ENCODE measurements at places on chromosomes 2 and 18.

DNA sequence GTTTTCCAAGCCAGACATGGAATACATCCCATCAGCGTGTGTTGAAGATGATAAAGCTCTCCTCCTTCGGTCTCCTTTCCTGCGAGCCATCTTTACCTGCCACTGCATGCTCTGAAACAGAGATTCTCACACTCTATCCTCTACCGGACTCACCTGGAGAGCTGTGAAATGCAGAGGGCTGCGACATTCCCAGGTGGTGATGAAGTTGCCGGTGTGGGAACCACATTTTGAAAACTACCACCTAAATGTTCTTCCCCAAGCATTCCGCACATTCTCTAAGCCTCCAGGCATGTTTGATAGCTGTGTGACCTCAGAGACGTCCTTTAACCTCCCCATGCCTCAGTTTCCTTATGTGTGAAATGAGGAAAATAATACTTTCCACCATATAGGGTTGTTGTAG is 226.2 kb upstream of the RAB6C start:
- no peak for DNase-seq

- DNase-seq = no peak
Observed at GRCh38 chr2:81389203-81389602, 1084.7 kb upstream of the LRRTM1 start.

DNA sequence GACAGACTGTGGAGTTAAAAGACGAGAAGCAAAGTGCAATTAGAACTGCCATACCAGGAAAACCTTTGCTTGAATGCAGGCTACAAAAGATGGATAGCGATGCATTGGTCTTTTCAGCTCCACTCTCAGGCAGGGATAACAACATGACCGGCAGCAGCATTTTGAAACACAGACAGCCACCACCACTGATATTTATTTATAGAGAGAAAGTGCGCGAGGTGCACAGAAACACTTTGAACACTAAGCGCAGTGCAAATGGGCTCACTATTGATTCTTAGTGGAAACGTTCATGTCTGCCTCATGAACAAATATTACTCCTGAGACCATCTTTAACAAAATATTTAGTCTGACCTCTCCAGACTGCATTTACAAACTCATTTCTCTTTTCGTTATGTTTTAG is 32.9 kb downstream of the CAVIN2 start:
- no peak for DNase-seq

- DNase-seq = no peak
Observed at GRCh38 chr2:8462899-8463648, 218.8 kb upstream of the ID2 start.

DNA sequence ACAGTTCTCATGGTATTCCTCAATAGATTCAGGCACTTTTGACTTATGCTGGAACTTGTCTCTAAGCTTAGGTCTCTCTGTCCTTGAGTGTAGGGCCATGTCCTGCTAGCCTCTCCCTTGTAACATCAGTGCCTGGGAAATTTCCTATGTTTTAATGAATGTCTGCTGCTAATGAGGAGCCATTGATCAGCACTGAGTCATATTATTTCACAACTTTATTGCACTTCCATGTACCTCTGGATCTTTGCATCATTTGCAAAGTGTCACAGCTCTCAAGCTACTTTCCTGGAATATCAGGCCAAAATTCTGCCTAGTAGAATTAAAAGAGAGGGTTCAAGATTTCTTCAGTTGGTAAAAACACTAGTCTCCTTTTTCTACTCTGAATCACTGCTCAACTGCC is 102.5 kb downstream of the GAREM1 start:
- DNase-seq = no peak

DNA sequence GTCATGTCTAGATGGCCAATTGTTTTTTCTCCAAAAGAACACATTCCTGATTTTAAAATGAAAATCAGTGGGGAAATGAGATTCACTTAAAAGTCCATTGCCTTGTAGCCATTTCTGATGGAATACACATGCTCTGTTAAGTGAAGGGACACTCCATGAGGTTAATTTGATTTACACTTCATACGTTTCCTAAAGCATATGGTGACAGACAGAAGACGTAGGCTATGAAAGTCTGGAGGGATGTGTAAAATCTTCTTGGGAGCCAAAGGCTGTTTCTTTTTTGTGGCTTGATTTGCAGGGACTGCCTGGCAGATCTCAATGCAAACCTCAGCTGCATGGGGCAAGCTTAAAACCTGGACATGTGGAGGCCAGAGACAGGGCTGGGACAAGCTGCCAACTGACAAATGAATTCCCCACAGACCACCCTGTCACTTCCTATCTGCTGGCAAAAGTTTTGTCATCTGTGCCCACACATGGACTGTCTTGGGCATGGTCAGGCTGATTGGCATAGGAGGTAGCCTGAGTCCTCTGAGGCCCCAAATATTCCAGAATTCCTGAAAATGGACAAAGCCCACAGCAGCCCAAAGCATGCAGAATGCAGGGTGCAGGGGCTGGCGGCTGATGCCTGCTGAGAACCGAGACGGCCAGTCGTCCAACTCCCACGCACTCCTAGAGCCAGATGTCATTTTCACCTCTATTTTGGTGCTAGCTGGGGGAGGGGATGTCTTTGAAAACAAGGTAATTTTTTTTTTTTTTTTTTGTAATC is 73.9 kb downstream of the SDC1 start:
- DNase-seq = no peak

DNA sequence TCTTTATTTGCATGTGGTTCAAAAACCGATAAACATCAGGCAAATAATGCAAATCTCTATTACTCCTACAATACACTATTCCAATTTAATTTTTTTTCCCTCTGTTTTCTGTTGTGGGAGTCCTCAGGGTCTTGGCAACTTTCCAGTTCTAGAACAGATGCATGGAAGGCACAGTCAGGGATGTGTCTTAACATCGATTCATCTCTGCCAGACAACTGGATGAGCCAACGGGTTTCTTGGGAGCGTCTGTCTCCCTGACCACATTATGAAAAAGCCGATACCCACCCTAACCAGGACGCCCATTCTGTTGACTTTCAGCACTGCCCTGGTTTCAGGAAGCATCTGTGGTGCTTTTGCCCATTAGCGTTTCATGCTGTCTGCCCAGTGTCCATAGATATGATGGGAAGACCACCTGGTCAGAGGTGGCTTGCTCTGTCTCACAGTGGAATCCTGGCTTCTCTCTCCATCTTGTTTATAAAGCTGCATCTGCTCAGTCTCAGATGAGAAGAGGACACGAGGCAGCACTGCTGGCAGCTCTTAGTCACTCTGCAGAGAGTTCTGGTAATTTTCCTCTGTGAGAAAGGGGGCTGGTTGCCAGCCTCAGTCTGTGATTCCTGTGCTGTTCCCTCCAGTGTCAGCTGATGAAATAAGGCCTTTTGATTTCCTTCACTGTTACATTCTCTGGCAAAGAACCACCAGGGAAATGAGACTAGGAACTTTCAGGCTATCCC is 57.9 kb upstream of the KCNE4 start:
- no peak for DNase-seq

DNA sequence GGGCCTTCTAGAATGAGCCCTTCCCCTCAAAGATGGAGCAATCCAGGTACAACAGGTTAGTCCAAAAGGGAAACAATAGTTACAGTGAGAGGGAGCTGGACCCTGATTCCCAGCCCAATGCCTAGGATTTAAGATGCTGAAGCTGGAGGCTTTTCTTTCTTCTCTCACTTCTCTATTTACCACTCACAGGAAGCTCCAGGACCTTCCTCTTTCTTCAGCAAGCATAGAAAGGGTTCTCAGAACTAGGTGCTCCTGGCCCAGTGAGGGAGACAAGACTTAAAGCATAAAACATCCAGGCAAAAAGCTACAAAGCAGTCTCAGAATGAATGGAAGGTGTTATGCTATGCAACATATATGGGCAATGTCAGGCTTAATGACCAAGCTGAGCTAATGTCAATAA is 279.0 kb downstream of the SRBD1 start:
- DNase-seq = no peak

- no peak for DNase-seq
Observed at GRCh38 chr2:103287746-103288145, 525.9 kb downstream of the TMEM182 start.

DNA sequence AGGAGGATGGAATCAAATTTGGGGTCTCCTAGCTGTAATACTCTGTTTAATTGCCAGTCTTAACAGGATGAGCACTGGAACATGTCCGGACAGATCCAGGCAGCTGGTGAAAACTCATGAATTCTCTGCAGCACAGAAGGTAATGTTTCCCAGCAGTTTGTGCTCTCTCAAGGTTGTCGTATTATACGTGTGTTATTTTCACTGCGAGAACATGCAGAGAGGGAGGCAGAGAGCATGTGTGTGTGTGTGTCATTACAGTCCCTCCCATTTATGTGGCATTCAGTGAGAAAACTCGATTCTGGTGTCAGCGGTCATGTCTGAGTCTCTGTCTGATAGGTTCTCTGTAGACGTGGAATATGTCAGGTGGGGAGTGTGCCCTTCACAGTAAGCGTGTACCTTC is 150.2 kb upstream of the POU3F3 start:
- DNase-seq = no peak

GRCh38 chr2:189592353-189592984 is 11.9 kb upstream of the SLC40A1 start:
- DNase-seq = no peak

DNA sequence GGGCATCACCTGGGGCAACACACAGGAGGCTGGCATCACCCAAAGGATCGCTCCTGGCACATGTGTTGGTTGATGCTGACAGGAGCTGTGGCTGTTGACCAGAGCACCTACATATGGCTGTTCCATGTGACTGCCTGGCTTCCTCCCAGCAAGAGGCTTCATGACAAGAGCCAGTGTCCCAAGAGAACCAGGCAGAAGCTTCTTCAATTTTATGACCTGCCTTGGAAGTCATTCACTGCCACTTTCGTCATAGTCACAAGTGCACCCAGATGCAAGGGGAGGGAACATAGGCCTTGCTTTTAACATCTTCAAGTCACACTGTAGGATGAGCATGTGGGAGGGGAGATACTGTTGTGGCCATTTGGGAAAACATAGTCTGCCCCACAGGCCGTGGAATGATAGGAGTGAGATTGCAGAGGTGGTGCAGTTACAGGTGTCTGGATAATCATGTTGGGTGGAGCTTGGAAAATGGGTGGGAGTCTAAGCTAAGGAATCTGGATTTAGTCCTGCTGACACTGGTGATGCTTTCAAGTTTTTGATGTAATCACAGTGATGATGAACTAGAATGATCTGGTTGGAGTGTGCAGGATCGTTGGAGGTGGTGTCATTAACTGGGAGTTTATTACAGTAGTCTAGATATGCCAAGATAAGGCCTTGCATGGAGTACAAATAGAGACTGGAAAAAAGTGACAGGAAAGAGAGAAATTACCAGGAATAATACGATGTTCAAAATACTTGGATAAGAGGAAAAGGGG is 107.0 kb downstream of the RAPGEF4 start:
- no peak for DNase-seq

DNA sequence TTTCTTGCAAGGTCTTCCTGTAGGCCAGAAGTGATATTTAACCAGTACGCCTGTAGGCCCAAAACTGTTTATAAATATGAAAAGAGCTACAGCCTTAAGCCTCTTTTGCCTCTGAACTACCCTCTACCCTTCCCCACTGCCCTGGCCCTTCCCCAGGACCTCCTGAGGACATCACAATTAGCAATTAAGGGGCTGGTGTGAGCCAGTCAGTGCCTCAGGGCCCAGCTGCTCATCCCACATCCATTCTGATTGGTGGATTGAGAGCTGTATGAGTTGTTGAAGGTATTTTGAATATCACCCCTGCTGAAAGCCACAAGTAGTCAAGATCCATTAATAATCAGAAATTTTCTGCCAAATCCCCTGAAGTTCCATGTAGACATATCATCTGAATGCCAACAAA is 126.3 kb upstream of the TACR1 start:
- DNase-seq = no peak

DNA sequence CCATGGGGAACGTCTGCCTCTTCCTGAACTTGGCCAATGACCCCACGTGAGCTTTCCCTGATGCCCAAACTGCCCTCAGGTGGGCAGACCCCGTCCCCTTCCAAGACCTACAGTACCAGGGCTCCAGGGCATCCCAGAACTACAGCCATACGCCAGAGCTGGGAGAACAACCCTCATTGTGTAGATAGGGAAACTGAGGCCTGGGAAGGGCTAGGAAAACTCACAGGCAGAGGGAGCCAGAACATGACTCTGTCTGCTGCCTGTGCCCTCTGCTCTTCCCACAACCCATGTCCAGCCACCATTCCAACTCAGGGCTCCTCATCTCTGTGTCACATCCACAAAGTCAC is 16.8 kb upstream of the ANKRD53 start:
- DNase-seq = no peak

- peak; percentile 31 for DNase-seq
Observed at GRCh38 chr2:177289824-177290628, 25.5 kb upstream of the NFE2L2 start.

GRCh38 chr2:165898381-165898780 is 55.2 kb downstream of the TTC21B start:
- no peak for DNase-seq

DNA sequence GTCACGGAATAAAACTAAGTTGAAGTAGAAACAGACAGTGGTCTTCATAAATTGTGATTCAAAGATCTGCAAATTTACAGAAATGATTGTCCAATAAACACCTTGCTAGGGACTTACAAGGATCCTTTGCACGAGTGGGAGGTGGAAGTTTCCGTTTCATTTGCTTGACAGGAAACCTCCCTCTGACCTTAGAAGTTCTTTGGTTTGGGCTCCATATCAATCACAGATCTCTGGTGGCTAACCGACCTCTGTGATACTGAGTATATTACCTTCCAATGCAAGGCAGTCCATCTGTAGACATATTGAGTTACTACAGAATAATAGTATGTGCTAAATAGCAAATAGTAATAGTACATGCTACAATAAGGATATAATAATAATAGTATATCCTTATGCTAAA is 33.7 kb upstream of the RNF152 start:
- no peak for DNase-seq

DNA sequence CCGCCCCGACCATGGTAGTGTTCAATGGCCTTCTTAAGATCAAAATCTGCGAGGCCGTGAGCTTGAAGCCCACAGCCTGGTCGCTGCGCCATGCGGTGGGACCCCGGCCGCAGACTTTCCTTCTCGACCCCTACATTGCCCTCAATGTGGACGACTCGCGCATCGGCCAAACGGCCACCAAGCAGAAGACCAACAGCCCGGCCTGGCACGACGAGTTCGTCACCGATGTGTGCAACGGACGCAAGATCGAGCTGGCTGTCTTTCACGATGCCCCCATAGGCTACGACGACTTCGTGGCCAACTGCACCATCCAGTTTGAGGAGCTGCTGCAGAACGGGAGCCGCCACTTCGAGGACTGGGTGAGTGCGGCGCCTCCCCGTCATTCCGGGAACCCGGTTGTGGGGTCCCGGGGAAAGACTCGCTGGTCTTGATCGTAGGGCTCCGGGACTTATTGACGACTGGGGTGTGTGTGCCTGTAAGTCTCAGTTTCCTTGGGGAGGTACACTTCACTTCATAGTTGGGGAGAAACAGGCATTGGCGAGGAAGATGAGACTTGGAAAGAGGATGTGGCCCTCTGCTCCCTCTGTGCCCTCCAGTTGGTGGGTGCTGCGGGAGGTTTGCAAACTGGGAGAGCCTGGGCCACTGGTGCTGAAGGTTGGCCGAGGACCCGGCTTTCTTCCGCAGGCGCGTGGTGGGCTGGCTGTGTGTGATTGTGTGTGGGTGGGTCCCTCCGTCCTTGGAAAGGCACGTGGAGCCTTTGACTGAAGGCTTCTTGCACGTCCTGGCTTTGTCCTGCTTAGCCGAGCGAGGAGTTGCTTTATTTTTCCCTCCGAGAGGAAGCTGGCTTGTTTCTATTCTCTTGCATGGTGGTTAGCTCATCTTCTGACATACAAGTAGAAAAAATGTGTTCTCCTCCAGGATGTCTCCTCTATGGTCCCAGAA is 886 bp downstream of the PRKCE start:
- DNase-seq = no peak

GRCh38 chr18:78160961-78161656 is 818.5 kb upstream of the SALL3 start:
- DNase-seq = no peak
